ENCODE measurements at places on chromosomes 4 and X. TPM values are rescaled to one million over a fixed set of nuclear protein-coding genes. Genes with fewer than 3 reads are reported as not detected.

DNA sequence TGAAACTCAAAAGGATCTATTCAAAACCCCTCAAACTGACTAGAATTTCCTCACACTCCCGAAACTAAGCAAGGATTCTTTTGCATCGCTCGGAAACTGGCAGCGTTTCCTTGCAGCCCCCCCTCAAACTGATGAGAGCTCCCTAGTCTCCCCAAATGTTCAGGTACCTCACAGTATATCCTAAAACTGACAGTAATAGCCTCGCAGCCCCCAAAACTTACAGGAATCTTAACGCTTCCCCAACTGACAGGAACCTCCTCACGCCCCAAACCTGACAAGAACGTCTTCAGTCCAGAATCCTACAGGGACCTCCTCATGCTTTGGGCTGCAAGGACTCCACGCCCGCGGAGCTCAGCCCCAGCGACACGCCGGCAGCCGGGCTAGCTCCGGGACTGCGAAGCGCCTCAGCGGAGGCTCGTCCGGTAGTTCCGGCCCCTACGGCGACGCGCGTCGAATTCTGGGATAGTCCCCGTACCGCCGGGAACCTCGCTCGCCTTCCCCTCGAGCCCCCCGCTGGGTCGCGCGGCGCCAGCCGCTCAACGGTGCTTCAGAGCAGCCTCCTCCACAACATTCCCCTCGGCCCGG, 640 bp downstream of the PHF8 start:
- DNase-seq = no peak
- H3K27ac ChIP-seq = peak overlapping the region; percentile 97
- peak overlapping the region; percentile 63 for H3K4me3 ChIP-seq
- H3K27me3 ChIP-seq = no peaks in the 10 kb centered on the region
- no peaks in the 10 kb centered on the region for H3K4me1 ChIP-seq

- H3K36me3 ChIP-seq = no peaks in the 10 kb centered on the region
- no peaks in the 10 kb centered on the region for H3K27me3 ChIP-seq
- H3K4me1 ChIP-seq = no peaks in the 10 kb centered on the region
- H3K4me3 ChIP-seq = no peak overlapping the region
- H3K27ac ChIP-seq = no peak overlapping the region
- no peak for DNase-seq
Observed at GRCh38 chrX:105460376-105460775, 239.9 kb upstream of the TEX13A start.

PDE6B gene
- total RNA-seq = 1.2 TPM

GRCh38 chr4:6472387-6473263, at the start of gene PPP2R2C:
PPP2R2C (minus strand) TSS chr4:6472614; CDS start chr4:6472229, 385 bp downstream.
- H3K27ac ChIP-seq = peak within 1 kb of the TSS; percentile 86
- H3K36me3 ChIP-seq = no peaks in the 10 kb centered on the region
- H3K4me1 ChIP-seq = no peaks in the 10 kb centered on the region
- DNase-seq = no peak

Data from uterus (tissue), 4 donors.